ENCODE measurements at places on chromosomes 1 and 21.

DNA sequence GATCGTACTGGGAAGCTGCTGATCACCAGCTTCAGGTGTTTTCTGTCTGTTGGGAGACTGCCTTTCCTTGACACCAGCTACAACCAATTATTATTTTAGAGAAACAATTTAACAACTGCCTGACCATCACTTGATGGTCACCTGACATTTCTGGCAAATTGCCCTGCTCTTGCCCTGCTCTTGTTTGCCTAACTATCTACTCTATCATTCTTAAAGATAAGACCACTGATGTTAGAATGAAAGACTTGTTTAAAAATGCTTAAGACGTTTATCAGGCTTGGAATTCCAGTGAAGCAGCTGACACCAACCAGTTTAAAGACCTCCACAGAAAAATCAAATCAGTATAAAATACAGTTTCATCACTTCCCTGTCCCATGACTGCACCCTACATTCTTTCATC is 423.3 kb upstream of the CAMK1G start:
- DNase-seq, result no peak

DNA sequence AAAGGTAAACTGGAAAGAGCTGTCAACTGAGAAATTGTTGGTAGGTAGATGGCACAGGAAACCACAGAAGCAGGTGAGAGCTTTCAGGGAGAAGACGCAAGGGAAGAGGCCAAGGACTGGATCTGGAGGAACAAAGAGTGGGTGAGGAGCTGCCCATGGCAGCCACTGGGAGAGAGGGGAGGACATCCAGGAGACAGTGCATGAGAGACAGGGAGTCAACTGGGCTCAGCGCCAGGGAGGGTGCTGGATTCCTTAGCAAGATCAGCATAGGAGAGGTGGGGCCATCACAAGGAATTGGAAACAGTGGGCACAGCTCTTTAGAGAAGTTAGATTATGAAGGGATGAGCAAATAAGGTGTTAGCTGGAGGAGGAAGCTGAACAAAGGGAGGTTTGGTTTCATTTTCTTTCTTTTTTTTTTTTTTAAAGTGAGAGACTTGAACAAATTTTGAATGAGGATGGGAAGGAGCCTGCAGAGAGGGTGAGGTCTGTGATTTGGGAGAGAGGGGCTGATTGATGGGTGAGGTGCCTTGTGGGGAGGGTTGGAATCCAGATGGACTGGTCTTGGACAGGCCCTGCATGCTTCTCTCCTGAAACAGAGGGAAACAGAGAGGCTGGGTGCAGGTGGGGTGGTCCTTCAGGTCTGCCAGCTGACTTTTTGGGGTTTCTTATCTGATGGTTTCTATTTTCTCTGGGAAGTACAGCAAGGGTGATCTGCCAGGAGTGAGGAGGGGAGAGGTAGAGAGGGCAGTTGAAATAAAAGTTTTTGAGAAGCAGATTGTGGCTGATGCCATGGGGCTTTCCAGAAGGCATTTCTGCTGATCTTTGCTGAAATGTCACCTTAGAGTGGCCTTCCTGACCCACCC is 5.4 kb downstream of the CYP4B1 start:
- no peak for DNase-seq

- DNase-seq, result no peak
Measured at GRCh38 chr21:40331172-40331571, 463.9 kb downstream of the PCP4 start.

- DNase-seq, result no peak
Measured at GRCh38 chr1:34590211-34590623, 164.6 kb upstream of the GJB5 start.

Measured in activated T-helper 1 cell treated with anti-CD3 and anti-CD28 coated beads, Interleukin-2, amount 50 U/mL, for 16 hours (primary cell).